ENCODE measurements at places on chromosomes 2 and 18. TPM values are rescaled to one million over a fixed set of nuclear protein-coding genes. Genes with fewer than 3 reads are reported as not detected.
A peak's percentile ranks its signal among the peaks of the same experiment; 100 is the strongest.

DNA sequence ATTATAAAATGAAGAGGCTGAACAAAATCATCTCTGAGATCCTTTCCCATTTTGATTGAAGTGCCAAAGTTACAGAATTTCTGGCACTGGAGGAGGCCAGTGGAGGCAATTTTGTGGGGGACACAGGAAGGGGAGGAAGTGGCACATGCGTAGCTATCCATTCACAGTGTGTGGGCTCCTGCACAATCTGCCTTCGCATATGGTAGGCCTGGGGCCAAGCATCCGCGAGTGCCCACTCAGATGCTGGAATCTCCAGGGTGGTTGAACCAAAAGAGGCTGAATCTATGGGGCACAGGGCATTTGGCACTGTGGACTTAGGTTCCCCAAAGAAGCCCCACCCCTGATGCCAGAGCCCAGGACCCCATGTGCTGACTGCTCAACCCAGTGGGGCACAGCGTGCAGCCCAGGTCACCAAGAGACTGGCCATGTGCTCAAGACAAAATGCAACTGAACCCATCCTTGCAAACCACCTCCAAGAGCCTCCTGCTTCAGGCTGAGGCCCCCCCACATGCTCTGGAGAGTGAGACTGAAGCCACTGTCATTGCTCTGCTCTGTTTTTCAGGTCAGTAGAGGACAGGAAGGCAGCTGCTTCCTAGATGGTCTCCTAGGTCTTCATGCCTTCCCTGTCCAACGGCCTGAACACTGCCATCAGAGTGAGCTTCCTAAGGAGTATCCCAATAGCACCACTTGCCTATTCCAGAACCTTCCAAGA lies 28.5 kb downstream of the ST8SIA5 start:
- no peak for DNase-seq

DNA sequence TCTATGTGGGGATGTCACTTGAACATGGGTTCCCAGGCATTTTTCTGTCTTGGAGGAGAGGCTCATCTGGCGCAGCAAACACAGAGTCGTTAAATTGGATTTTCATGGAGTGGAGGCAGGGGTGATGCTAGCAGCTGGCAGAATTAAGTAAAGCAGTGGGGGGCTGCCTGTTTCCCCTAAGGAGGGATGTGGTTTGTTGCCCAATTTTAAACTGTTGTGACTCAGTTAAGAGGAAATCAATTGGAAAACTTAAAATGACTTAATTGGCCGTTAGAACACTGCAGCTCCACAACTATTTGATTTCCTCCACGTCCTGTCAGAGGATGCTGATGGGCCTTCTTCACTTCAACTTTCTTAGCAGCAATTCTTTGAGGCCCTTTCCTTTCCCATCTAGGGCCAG lies 354.1 kb upstream of the ATP5MC3 start:
- no peak for DNase-seq

DNA sequence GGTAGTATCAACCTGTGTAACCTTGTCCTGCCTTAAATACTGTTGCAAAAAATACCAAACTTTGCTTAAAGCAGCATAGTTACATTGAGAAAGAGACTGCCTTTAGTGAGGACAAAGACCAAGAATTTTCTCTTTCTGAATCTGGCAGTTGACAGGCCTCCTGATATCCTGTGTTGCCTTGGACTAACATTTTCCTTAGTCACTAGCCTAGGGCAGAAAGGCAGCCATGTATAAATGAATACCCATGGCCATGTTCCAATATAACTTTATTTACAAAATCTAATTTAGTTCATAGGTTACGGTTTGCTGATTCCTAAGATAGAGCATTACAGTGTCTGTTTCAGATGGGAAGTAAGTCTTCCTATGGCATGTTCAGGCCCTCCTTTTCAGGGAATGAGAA lies 895.4 kb downstream of the CNTNAP5 start:
- DNase-seq, result no peak

DNA sequence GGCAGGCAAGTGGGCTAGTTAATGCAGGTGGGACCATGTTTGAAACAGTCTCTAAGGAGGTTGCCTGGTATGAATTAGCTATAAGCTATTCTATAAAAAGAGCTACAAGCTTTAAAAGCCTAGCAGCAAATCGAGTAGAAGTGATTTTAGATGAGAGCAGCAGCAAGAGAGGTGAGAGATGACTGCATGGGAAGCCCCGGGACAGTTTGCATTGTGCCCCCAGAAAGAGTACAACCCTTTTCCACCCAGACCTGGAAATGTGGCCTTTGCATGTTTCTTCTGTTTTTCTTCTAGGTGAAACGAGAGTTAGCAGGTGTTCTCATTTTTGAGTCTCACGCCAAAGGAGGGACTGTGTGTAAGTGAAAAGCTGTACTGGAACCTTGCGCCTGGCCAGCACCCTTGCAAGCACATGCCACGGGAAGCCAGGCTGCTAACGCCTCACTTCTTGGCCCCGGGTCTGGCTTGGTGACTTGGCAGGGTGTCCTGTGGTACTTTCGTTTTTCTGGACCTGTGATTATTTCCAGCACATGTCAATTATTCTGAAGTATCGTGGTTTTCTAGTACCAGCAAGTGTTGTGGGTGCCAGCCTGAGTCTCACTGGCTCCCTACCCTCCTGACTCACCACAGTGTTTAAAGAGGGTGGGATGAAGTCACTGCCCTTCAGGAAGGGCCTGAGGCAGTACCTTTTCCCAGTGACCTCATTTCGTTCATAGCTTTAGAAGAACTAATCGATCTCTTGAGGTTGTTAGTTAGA lies 90.3 kb upstream of the MAP3K20 start:
- no peak for DNase-seq

DNA sequence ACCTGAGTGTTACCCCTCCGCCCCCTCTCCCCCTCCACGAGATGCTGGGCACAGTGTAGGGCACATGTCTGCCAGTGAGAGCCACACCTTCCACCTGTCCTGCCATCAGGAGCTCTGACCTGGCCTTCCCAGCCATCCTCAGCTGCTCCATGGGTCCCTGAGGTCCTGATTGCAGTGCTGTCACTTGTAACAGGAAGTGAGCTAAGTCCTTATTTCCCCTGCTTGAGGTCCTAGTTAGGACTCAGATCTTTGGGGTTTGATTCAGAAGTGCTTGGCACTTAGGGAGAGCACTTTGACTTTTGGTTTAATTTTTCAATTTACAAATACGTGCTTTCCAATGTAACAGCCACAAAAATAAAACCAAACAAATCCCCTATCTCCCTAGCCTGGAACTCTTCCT lies 125.5 kb downstream of the WDSUB1 start:
- DNase-seq, result no peak

DNA sequence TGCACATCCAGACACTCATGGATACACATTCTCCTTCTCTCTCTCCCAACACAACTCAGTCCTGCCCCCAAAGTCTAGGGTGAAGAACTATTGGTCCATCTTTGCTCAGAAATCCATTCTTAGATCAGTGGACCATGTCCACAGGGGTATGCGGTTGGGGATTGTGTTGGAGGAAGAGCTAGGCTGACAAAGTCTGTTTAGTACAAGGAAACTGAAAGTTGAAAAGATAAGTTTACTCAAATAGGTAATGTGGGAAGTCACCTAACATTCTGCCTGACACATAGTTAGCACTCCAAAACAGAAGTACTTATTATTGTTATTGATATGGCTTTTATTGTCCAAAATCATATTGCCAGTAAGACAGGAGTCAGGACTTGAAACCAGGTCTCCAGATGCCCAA lies 55.9 kb downstream of the ALK start:
- no peak for DNase-seq

DNA sequence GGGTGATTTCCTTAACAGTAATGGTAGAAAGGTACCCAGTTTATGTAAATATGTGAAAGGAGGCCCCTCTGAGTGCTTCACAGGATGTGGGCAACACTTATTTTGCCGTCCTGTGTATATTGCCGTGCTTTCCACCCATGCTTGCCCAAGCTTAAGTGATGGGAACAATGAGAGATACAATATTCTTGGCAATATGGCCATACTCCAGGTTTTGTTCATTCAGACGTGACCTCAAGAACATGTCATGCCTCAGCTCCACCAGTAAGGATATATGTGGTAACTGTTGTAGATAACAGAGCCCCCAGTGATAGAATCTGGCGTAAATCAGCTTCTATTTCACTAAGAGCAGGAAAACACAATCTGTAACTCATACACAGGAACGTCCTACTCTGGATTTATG lies 318.7 kb downstream of the PTPRM start:
- DNase-seq, result no peak

DNA sequence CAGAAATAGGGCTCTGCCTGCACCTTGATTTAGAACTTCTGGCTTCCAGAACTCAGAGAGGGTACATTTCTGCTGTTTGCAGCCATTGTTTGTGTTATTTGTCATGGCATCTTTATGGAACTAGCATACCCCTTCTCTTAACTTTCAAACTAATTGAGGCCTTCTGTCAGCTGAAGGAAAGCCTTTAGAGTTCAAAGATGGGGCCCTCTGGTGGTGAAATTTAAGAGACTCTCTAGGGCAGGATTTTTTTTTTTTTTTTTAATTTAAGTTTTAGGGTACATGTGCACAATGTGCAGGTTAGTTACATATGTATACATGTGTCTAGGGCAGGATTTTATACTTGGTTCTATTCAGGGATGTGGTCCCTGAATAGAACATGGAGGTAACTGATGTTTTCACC lies 260.6 kb upstream of the LINC00305 start:
- no peak for DNase-seq

DNA sequence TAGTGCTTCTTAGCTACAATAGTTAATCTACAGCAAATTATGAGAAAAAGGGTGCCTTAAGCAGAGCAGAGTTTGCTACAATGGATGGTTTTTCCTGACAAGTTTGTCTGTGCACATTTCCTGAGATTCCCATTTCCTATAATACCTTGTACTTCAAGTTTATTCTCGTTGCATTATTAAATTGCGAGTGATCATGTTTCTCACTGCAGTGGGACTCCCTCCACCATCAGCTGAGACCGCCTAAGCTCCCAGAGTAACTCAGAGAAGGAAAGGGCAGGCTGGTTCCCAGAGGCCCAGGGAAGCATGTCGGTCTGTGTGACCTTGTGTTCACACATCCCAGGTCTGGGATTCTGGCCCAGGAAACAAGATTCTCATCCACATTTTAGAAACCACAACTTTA lies 162.1 kb downstream of the ARL4C start:
- no peak for DNase-seq

- no peak for DNase-seq
Measured at GRCh38 chr2:96501886-96502810, 3.0 kb downstream of the NEURL3 start.

DNA sequence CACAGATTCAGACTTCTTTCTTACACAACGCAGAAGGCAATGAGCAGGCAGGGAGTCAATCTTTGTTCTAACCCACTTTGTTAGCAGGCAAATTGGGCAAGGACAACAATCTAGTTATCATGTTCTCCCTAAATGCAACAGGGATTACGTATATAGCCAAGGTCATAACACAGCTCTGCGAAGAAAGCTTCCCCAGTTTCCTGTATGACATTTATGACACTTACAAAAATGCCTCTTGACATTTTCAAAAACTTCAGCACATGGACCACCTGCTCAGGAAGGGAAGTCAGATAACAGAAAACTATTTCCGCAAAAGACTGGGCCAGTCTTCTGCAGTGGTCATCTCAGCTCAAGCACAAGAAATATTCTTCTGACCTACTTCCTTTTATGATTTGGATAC lies 106.1 kb downstream of the IRS1 start:
- no peak for DNase-seq

DNA sequence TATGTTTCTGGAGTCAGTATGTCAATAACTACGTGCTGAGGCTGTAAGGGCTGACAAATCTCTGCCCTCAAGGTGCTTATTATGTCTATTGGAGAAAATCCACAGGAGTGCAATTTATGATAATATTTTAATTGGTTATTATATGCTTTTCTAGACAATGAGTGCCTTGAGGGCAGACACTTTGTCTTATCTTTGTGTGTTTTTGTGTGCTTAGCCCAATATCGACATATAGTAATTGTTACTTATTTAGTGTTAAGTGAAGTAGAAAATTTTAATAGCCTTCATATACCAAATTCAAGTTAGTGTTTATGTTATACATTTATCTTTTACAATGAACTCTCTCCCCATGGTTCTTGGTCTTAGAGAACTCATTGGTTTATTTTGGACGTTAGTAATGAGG lies 118.9 kb downstream of the WDR7 start:
- DNase-seq, result no peak

- DNase-seq, result no peak
Measured at GRCh38 chr2:177445200-177445599, 52.6 kb downstream of the AGPS start.

- DNase-seq, result no peak
Measured at GRCh38 chr2:28915939-28916338, 21.5 kb downstream of the WDR43 start.

GRCh38 chr18:12393998-12394397 lies 13.7 kb upstream of the PRELID3A start:
- no peak for DNase-seq

- DNase-seq, result no peak
Measured at GRCh38 chr2:117956036-117956796, 57.7 kb downstream of the CCDC93 start.

DNA sequence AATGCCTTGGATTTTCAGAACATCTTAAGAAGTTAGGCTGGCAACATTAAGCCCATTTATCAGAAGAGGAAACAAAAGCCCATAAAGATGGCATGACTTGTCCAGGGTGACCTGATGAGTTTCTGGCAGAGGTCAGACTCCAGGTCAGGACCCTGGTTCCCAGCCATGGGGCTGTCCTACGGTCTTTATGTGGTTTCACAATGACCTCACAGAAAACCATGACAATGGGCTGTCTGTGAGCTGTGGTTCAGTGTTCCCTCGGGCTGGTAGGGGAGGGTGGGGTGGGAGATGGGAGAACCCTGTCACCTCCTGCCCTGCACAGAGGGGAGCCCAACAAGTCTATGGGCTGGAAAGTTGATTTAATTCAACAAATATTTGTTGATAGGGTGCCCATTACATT lies 101.8 kb downstream of the LOXHD1 start:
- peak; percentile 46 for DNase-seq

DNA sequence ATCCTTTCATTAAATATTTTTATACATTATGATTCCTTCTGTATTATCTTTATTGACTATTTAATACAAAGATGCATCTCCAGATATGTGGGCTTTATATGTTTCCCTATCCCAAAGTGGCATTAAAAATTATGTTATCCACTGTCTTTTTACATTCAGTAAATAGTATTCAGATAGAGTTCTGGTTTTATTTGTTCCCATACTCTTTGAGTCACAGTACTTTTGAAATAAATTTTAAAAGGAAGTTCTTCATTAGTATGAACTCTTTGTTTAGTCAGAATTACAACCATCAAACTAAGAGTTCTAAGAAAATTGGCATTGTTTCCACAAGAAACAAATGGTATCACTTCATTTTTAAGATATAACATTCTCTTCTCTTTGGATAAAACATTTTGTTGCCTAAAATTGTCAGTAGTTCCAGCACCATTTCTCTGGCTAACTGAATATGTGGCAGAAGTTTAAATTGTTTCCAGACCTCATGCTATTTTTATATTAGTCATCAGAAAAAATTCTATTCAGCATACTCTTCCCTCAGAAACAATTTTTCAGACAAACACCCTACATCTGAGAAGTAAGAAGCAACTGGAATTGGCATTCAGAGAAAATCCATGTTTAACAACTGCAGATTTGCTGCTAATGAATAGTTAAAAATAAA lies 88.5 kb upstream of the COL5A2 start:
- DNase-seq, result no peak

GALNT3 gene
- 5.3 TPM for total RNA-seq

SLC8A1 gene
- 277 TPM for total RNA-seq

SERPINB3 gene
- not detected for total RNA-seq

LCT gene
- not detected for total RNA-seq

SERPINB11 gene
- total RNA-seq, result not detected

CD207 gene
- total RNA-seq, result not detected

ANKRD53 gene
- total RNA-seq, result 0.62 TPM
